CD14-positive monocyte (primary cell): ENCODE measurements at places on chromosomes 13 and 19.

- no peak for DNase-seq
Observed at GRCh38 chr13:74774264-74774663, 640.1 kb upstream of the KLF12 start.

- no peak for DNase-seq
Observed at GRCh38 chr13:97935071-97935470, 18.4 kb upstream of the IPO5 start.

- DNase-seq = no peak
Observed at GRCh38 chr13:44622261-44622660, 46.1 kb upstream of the TSC22D1 start.

DNA sequence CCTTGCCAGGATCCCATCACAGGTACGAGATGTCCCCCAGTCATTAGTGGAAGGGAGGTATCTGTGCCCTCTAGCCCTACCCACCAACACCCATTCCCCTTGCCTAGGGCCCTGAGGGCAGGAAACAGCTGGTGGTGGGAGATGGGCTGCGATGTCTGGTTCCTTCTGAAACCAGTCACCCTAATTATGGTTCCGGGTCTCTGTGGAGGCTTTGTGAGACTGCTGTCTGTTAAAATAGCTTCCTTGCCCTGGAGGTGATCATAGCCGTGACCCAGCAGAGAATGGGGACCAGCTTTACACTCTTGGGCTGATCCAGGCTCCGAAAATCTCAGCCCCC lies 5.5 kb downstream of the ALDH16A1 start:
- DNase-seq = no peak

DNA sequence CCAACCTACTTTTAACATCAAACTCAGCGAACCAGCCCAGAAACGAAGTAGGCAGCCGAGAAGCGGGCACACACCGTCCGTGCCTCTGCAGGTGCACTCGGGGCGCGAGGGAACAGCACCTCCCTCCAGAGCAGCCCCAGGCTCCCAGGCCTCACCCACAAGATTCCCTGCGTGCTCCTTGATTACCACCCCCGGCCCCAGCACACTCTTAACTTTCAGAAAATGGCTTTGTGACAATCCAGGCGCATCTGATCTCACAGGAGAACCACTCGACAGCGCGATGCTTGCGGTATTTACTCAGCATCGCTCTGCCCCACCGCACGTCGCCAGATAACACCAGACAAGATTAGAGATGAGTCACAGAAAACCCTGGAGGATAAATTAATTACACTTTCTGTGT lies 134.9 kb upstream of the SPACA7 start:
- DNase-seq = no peak

DNA sequence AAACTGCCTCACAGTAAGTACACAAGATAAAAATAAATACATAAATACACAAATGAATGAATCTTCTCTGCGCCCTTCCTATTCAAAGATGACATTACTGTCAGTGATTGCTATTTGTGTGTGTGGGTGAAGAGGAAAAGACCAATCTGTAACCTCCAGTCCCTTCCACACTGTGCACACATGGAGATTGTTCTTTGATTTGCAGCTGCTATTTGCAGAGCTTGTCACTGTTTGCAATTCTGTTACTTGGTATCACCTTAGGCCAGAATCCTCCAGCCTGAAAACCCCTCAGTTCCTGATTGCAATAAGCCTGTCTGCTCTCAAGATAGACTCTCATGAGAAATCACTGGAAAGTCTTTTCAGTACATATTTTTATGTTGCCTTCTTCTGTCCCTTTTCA lies 1314.9 kb downstream of the PCDH9 start:
- DNase-seq = no peak
